ENCODE measurements at places on chromosomes 11 and 22.

- DNase-seq, result no peak
Measured at GRCh38 chr11:62201376-62201775, 7.1 kb upstream of the SCGB2A1 start.

- DNase-seq, result no peak
Measured at GRCh38 chr11:20668844-20669819, at the start of gene NELL1. NELL1 (plus strand) TSS chr11:20669586.

GRCh38 chr11:613369-613968 is 2.3 kb downstream of the IRF7 start:
- DNase-seq, result peak; percentile 32

GRCh38 chr11:113632981-113633380 is 73.1 kb downstream of the TMPRSS5 start:
- DNase-seq, result no peak

DNA sequence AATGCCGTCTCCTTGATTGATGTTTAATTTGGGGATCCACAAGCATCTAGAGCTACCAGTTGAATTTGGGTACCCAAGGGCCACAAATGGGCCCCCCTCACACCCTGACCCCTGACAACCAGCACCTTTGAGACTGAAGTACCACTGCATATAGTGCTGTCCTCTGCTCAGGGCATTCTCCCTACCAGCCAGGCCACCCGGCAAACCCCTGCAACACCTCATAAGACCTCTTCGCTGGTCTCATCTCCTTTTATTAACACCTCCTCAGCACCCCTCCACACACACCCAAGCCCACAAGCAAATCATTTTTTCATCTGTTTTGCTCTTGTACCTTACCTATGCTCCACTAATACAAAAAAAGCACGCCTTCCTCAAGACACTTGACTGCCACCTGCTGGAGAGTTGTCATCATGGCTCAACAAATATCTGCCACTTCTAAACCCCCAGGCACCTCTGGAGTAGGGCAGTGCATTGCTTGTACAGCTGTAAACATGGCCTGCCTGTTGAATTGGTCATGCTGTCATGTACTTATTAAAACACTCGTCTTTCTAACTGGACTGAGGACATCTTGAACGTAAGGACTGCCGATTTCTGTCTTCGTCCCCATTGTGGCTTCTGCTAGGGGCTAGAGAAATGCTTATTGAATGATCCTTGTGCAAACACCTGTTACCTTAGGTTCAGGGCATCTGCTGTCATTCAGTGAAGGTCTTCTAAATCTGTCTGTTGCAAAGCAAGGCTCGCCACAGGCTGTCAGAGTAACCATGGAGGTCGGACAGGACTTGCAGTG is 66.5 kb downstream of the BMAL1 start:
- peak; percentile 69 for DNase-seq
